MCF 10A (cell line): ENCODE measurements at places on chromosomes 2 and 18.

DNA sequence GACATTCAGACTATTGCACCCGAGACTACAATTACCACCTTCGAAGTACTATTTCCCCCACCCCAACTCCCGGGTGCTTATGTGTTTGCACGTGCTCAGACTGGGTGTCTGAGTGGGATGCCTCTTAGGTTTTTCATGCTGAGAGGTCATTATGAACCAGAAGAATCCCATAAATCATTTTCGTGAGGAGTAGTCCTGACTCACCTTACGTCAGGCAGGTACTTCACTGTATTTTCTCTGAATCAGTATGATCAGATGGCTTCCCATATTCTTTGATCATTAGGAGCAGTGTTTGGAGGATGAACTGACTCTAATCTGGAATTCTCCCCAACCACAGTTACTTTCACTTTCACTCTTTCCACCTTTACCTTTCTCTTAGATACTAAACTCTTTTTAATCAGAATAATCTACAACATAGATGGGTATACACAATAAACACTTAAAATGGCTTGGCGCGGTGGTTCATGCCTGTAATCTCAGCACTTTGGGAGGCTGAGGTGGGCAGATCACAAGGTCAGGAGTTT, 38.4 kb upstream of the STAT4 start:
- DNase-seq, result no peak

DNA sequence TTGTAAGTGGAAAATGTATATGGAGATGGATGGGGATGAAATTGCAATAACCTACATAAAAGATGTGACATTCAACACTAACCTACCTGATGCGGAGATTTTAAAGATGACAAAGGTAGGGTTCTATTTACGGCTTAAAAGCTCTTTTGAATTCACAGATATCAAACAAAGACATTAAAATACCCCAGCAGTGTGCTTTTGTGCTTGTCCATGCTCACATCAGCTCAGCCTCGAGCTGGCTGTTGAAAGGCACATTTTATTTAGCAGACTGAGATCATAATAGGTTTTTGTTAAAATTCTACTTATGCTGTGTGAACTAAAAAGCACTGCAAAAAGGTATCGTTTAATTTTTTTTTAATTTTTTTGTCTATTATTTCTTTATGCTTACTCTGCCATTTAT, 96.0 kb upstream of the CDCA7 start:
- no peak for DNase-seq

- no peak for DNase-seq
Observed at GRCh38 chr2:148974095-148974494, 64.4 kb upstream of the LYPD6B start.

DNA sequence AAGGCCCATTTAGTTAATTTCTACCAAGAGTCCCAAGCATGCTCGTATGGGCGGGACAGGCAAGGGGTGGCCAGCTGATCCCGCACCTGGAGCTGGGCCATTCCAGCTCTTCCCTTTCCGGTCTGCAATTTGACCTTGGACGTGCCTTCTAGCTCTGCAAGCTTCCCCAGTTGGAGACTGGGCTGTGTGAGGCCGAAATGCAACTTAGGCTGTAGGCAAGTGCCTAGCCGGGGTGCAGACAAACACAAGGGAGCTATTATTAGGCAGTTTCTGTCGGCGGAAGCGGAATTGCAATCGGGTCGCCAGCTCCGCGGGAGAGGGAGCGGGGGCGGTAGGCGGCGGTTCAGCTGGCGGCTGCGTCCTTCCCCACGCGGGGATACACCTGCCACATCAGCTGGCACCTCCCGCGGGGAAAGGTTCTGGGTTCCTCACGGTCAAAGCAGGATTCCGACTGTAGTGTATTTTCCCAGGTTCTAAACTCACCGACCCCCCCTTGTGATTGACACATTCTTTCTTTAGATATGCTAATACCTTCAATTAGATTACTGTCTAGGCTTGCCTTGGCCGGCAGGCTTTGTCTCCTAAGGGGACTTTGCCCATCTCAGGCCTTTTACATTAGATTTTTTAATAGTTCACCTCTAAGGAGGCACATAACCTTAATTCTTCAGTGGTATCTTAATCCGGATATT, 17.1 kb upstream of the ZNF532 start:
- DNase-seq, result no peak

DNA sequence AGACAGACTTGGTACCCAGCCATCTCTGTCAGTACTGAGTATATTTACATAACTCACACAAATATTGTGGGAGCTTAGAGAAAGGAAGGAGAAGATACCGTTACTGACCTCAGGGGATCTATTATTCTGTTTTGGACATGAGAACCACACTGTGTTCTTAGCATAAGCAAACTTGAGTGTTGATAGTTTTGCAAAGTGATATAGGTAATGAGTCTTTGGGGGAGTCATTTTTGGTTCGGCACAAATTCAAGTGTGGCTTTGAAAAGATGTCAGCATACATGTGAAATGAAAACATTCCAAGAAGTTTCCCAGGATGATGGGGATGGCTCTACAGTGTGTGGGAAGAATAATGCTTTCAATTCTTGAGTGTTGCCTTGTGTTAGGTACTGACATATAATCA, 24.1 kb downstream of the SMARCAL1 start:
- DNase-seq, result no peak
